ENCODE measurements at places on chromosomes 6 and 20.

- no peaks in the 10 kb centered on the region for H3K4me1 ChIP-seq
- no peaks in the 10 kb centered on the region for H3K27me3 ChIP-seq
- DNase-seq = no peak
- H3K27ac ChIP-seq = no peak overlapping the region
- H3K36me3 ChIP-seq = no peaks in the 10 kb centered on the region
These were observed 35.3 kb downstream of the FOXQ1 start for GRCh38 chr6:1347161-1347560.

DNA sequence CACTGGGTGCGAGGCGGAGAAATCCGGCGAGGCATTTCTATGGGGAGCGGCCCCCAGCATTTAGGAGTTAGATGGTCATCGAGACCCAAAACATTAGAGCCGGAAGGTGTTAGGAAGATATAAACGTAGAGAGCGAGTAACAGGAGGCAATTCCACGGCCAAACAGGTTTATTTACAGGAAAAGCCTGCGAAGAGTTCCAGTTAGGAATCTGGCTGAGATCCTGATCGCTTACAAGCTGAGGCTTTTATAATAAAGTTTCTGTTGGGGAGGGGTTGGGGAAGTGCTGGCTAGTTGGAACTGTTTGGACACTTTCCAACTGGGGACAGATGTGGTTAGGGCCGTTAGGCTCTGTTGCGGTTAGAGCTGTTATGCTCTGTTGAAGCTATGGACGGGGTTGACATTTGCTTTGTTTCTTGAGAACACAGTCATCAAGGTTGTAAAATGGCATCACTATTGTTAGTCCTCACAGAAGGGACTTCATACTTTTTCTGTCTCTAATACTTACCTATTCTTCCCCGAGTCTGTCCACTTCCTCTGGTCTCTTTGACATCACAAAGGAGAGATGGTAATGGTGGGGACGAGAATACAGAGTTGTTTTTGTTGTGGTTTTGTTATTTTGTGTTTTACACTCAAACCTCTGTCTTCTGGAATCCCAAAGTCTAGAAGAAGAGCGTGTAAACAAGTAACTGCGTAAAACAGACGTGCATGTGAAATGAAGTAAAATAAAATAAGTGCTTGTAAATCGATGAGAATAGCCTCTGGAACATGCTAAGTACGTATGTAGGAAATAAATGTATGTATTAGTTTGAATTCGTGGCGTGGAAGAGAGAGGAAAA lies 554 bp upstream of the ZSCAN31 start:
- DNase-seq = peak; percentile 69
- H3K27ac ChIP-seq = peak overlapping the region; percentile 94
- H3K27me3 ChIP-seq = no peaks in the 10 kb centered on the region
- H3K4me1 ChIP-seq = peaks cover 7% of the 10 kb centered on the region

GRCh38 chr6:134619789-134620188 lies 301.9 kb upstream of the SGK1 start:
- H3K4me1 ChIP-seq = no peaks in the 10 kb centered on the region
- no peak overlapping the region for H3K4me3 ChIP-seq
- no peaks in the 10 kb centered on the region for H3K36me3 ChIP-seq
- no peak for DNase-seq
- no peak overlapping the region for H3K27ac ChIP-seq
- peaks cover 5% of the 10 kb centered on the region for H3K27me3 ChIP-seq

GRCh38 chr6:34459899-34460593 lies 5.8 kb upstream of the PACSIN1 start:
- peak; percentile 75 for DNase-seq
- H3K4me3 ChIP-seq = no peak overlapping the region
- H3K27me3 ChIP-seq = peaks cover 3% of the 10 kb centered on the region

GRCh38 chr20:64188682-64189529 lies 24.7 kb downstream of the MYT1 start:
- no peaks in the 10 kb centered on the region for H3K27me3 ChIP-seq
- H3K4me1 ChIP-seq = peaks cover 18% of the 10 kb centered on the region
- H3K4me3 ChIP-seq = no peak overlapping the region
- H3K36me3 ChIP-seq = no peaks in the 10 kb centered on the region
- DNase-seq = peak; percentile 95

GRCh38 chr6:170454512-170455285 lies 98.4 kb downstream of the PSMB1 start:
- H3K27ac ChIP-seq = no peak overlapping the region
- no peaks in the 10 kb centered on the region for H3K36me3 ChIP-seq
- no peak overlapping the region for H3K4me3 ChIP-seq
- no peaks in the 10 kb centered on the region for H3K4me1 ChIP-seq

DNA sequence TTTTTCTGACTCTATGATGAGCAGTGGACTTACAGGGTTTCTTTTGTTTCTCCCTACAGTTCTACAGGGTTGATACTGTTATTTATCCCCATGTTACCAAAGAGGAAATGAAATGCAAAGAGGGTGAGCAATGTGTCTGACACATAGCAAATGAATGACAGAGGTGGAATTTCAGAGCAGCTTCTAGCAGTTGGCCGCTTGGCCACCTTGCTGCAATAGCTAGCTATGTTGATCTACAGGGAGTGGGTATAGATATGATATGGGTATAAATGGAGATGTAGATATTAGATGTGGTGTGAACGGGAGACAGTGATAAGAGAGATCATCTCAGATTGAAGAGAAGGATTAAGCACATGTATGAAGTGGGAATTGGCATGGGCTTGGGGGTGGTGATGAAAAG lies 10.9 kb upstream of the SLC22A3 start:
- H3K27me3 ChIP-seq = no peaks in the 10 kb centered on the region
- H3K27ac ChIP-seq = no peak overlapping the region
- H3K4me1 ChIP-seq = no peaks in the 10 kb centered on the region
- H3K4me3 ChIP-seq = no peak overlapping the region
- no peaks in the 10 kb centered on the region for H3K36me3 ChIP-seq
- DNase-seq = no peak

GRCh38 chr6:18136260-18136659 lies 13.8 kb upstream of the NHLRC1 start:
- no peaks in the 10 kb centered on the region for H3K36me3 ChIP-seq
- DNase-seq = no peak
- H3K27me3 ChIP-seq = no peaks in the 10 kb centered on the region
- H3K4me1 ChIP-seq = no peaks in the 10 kb centered on the region
- peak overlapping the region; percentile 57 for H3K27ac ChIP-seq
- no peak overlapping the region for H3K4me3 ChIP-seq

- no peaks in the 10 kb centered on the region for H3K27me3 ChIP-seq
- DNase-seq = no peak
- no peak overlapping the region for H3K27ac ChIP-seq
- peaks cover 7% of the 10 kb centered on the region for H3K4me1 ChIP-seq
- H3K4me3 ChIP-seq = no peak overlapping the region
- no peaks in the 10 kb centered on the region for H3K36me3 ChIP-seq
These were observed 133.6 kb downstream of the ALDH8A1 start for GRCh38 chr6:134816300-134816699.

DNA sequence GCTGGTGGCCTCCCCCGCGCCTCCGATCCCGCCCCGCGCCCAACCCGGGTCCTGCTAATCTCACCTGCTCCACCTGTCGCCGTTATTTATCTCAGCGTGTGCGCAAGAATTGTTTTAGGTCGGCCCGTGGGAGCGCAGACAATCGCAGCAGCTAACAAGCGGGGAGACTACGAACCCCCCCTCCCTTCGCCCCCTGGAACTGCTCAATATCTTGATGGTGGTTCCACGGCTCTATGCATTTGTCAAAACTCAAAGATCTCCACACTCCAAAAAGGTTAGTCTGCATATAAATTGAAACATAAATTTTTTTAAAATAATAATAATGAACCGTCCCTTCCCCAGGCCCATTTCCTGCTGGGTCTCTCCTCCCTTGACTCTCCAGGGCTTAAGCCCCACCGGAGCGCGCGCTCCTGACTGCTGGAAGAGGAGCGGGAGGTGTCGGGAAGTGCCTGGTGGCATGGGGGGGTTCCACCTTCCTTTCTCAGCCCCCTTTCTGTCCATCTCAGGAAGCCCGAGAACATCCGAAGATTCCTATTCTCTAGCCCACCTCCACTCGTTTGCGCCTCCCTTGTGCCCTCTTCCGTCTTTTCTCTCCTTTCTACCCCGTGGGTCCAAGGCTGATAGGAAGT lies 1.6 kb upstream of the MDGA1 start:
- peaks cover 11% of the 10 kb centered on the region for H3K4me1 ChIP-seq
- H3K4me3 ChIP-seq = no peak overlapping the region
- DNase-seq = no peak

All from hepatocyte (in vitro differentiated cells).